Neural progenitor cell (in vitro differentiated cells): ENCODE measurements at places on chromosomes 3 and 15. TPM values are rescaled to one million over a fixed set of nuclear protein-coding genes. Genes with fewer than 3 reads are reported as not detected.

- no peak for DNase-seq
- H3K4me3 ChIP-seq, result no peak overlapping the region
- no peaks in the 10 kb centered on the region for H3K27me3 ChIP-seq
Observed at GRCh38 chr3:123768480-123769355, 115.4 kb downstream of the MYLK start.

The ACP3 gene
- total RNA-seq, result not detected in 2 replicates

- no peaks in the 10 kb centered on the region for H3K27me3 ChIP-seq
- H3K27ac ChIP-seq, result no peak overlapping the region
- DNase-seq, result peak; percentile 18
- H3K4me3 ChIP-seq, result no peak overlapping the region
- peaks cover 15% of the 10 kb centered on the region for H3K4me1 ChIP-seq
Observed at GRCh38 chr3:31371484-31372177, 161.1 kb upstream of the STT3B start.

The P2RY12 gene
- not detected in 2 replicates for total RNA-seq

DNA sequence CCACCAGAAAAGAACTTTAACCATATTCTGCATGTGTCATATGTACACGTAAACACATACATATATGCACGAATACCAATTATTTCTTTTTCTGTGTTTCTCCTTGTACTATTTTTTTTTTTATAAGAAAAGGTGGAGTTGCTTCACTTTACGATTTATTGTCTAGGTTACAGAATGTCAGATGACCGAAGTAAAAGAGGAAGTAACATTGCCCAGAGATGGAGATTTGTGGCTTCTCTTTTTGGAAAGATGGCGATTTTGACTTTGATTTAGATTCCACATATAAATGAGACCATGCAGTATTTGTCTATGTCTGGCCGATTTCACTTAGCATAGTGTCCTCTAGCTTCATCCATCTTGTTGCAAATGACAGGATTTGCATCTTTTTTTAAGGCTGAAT, 293.1 kb downstream of the SV2B start:
- DNase-seq, result no peak
- no peaks in the 10 kb centered on the region for H3K36me3 ChIP-seq
- no peak overlapping the region for H3K4me3 ChIP-seq
- H3K4me1 ChIP-seq, result no peaks in the 10 kb centered on the region
- no peaks in the 10 kb centered on the region for H3K27me3 ChIP-seq

DNA sequence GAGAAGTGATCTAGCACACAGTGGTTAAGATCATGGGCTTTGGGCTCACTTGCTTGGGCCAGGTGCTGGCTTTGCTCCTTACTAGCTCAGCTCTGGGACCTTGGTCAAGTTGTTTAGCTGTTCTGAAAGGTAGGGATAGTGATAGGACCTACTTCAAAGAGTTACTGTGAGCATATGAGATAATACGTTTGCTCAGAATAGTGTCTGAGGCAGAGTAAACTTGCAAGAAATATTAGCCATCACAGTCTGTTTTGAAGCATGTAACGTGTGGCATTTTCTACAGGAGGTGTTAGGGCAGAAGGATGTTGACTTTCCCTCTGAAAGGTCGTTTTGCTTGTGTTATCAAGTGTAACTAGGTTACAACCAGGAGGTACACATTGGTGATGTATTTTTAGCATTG, 34.5 kb upstream of the NFKBIZ start:
- peaks cover 1% of the 10 kb centered on the region for H3K4me1 ChIP-seq
- no peaks in the 10 kb centered on the region for H3K36me3 ChIP-seq
- no peaks in the 10 kb centered on the region for H3K27me3 ChIP-seq
- no peak overlapping the region for H3K27ac ChIP-seq
- no peak overlapping the region for H3K4me3 ChIP-seq
